Prostate gland (tissue), 2 donors: ENCODE measurements at places on chromosomes 6 and 20.

DNA sequence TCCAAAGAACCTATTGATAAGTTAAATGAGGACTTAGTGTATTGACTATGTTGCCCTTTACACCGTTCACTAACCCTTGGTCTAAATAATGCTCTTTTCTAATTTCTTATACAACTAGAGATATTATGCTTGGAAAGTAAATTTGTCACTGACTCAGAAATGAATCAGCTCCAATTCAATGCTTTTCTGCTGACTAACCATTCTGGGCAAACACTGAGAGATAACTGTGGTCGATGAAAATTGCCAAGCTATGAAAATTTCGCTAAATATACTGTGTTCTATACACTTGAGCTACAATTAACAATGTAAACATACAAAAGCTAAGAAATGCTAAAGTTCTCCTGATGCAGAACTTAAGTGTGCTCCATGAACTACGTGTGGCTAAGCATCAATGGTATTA, 23.1 kb upstream of the FBXO9 start:
- DNase-seq = no peak
- no peak overlapping the region for H3K4me3 ChIP-seq
- H3K36me3 ChIP-seq = no peaks in the 10 kb centered on the region
- no peak overlapping the region for H3K27ac ChIP-seq
- H3K27me3 ChIP-seq = no peaks in the 10 kb centered on the region

DNA sequence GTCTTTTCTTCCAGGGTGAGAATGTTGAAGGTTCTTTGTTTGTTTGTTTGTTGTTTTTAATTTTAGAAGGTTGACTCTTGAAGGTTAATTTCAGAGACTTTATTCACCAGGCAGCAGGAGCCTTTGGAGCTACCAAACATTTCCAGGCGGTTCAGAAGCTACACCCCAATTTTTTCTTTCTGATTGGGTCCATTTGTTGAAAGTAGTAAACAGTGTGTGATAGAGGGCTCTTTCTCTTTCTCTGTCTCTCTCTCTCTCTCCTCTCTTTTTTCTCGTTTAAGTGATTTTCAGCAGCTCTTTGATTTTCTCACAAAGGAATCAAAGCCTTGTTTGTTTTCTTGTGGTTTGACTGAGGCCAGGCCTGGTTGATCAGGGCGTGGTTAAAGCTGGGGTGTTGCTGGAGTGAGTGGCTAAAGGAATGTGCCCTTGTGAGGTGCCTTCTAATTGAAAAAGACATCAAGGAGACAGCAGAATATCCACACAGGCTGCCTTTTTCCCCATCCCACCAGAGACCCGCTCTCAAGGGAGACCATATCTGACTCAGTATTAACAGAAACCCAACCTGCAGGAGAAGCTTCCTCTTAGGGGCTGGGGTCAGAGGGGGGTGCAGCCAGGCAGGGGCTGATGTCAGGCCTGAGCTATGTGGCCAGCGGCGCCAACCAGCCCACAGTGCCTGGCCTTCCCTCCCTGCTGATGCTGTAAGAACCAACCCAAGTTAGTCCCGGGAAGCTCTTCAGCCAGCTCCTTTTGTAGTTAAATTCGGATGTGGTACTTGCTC, 40.4 kb upstream of the NAA20 start:
- H3K27ac ChIP-seq = peak overlapping the region; percentile 85
- H3K27me3 ChIP-seq = no peaks in the 10 kb centered on the region
- peak overlapping the region; percentile 56 for H3K4me3 ChIP-seq
- H3K36me3 ChIP-seq = no peaks in the 10 kb centered on the region
- DNase-seq = peak; percentile 52
- H3K4me1 ChIP-seq = no peaks in the 10 kb centered on the region

DNA sequence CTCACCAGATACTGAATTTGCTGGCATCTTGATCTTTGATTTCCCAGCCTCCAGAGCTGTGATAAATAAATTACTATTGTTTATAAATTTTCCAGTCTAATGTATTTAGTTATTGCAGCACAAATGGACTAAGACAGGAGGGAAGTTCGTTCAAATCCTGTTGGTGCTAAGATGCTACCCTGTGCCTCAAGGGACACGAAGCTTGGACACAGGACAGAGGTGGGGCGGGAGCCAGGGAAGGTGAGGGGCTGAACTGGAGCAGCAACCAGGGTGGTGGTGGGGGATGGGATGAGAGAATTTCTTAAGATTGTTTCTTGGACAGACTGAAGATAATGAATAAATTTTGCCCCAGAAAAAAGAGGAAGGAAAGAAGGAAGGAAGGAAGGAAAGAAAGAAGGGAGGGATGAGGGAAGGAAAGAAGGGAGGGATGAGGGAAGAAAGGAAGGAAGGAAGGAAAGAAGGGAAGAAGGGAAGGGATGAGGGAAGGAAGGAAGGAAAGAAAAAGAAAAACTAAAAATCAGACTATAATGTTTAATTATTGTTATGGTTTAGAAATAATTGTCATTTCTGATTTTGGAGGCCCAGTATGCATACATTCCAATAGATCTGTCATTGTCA, 127.2 kb downstream of the CDC5L start:
- H3K4me3 ChIP-seq = no peak overlapping the region
- H3K36me3 ChIP-seq = no peaks in the 10 kb centered on the region
- H3K27ac ChIP-seq = no peak overlapping the region
- no peak for DNase-seq
- no peaks in the 10 kb centered on the region for H3K27me3 ChIP-seq
- no peaks in the 10 kb centered on the region for H3K4me1 ChIP-seq

DNA sequence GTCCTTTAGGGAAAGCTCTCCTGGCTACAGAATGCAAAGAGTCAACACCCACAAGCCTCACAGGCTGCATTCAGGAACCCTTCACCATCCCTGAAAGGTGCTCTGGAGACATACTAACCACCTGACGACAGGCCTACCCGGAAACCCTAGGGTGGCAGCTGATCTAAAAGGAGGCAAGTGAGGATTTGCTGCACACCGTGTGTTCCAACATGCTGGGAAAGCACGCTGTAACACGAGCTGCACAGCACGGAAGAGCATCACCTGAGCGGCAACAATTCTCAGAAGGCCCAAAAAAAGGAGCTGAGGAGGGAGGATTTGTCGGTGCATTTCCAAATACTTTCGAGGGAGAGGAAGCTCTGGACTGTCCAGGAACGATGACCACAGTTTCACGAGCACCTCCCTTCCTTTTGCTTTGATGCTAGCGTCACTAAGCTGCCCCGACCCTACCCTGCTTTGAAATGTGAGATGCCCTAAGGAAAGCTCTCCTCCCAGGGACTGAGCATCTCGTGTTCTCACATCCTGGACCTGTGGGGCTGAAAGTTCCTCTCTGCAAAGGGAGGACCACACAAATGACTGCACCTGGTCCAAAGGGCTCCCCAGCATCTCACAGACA, 87.0 kb downstream of the PPP1R3G start:
- DNase-seq = no peak
- H3K27me3 ChIP-seq = no peaks in the 10 kb centered on the region
- H3K4me3 ChIP-seq = no peak overlapping the region
- H3K4me1 ChIP-seq = no peaks in the 10 kb centered on the region

- H3K4me3 ChIP-seq = no peak overlapping the region
- peaks cover 3% of the 10 kb centered on the region for H3K27me3 ChIP-seq
- no peak overlapping the region for H3K27ac ChIP-seq
- no peak for DNase-seq
- H3K4me1 ChIP-seq = no peaks in the 10 kb centered on the region
Observed at GRCh38 chr6:127630800-127631199, 53.8 kb downstream of the C6orf58 start.

DNA sequence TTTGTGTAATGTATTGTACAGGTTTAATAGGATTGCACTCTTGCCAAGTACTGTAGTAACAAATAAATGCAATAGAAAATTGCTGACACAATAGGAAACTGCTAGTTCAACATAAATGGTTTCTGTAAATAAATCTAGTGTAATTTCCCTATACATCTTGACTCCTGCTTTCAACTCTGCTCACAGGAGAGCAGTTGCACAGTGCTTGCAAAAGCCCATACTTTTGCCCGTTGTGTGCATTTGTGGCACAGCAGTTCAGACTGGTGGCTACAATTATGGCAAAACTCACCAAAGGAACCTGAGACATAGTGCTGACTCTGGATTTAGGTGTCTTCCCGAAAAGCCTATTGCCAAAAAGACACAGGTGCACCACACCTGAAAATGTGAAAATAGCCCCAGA, 953.3 kb upstream of the SLC35B3 start:
- H3K27me3 ChIP-seq = no peaks in the 10 kb centered on the region
- no peak overlapping the region for H3K27ac ChIP-seq
- no peak overlapping the region for H3K4me3 ChIP-seq
- no peaks in the 10 kb centered on the region for H3K4me1 ChIP-seq

GRCh38 chr20:19757487-19758132, 448 bp upstream of the RIN2 start:
- H3K27ac ChIP-seq = peak overlapping the region; percentile 93
- peaks cover 5% of the 10 kb centered on the region for H3K4me1 ChIP-seq
- H3K27me3 ChIP-seq = no peaks in the 10 kb centered on the region
- H3K4me3 ChIP-seq = peak overlapping the region; percentile 75
- H3K36me3 ChIP-seq = no peaks in the 10 kb centered on the region
